ENCODE measurements at places on chromosomes 16 and 17. TPM values are rescaled to one million over a fixed set of nuclear protein-coding genes. Genes with fewer than 3 reads are reported as not detected.

GRCh38 chr16:83842756-83843507 lies 35.2 kb downstream of the HSBP1 start:
- H3K27me3 ChIP-seq: peaks cover 32% of the 10 kb centered on the region
- H3K4me1 ChIP-seq: no peaks in the 10 kb centered on the region
- no peak overlapping the region for H3K27ac ChIP-seq
- H3K4me3 ChIP-seq: no peak overlapping the region

DNA sequence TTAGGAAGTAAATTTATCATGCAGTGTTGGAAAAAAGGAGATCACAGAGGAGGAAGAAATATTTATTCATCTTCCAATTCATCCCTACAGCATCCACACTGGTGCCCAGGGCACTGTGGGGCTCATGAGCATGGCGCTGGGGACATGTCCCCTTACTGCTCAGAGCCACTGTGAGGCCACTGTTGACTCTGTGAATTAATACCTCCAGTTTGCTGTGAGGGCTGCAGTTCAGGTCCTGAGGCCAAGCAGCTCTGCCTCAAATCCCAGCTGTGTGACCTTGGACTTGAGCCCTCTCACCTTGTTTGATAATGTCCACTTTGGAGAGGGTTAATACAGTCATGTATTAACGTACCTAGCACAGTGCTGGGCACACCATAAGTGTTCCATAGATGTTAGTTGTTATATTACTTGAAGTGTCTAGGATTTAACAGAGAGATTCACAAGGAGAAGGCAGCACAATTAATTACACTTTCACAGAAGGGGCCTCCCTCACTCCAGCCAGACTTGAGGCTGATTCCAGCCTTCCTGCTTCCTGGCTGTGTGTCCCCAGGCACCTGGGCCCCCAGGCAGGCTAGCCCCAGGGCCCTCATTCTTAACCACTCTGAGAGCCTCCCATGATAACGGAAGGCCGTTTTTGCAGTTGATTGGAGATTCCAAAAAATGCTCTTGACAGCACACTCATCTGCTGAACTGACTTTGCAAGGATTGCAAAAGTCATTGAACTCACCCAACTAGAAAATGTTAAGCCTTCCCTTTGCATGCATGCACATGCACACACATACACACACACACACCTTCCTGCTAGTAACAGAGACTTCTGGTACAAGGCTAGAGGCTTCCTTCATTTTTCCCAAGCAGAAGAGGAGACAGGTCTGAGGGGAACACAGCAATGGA lies 29.4 kb downstream of the KATNIP start:
- H3K27ac ChIP-seq: no peak overlapping the region
- H3K4me1 ChIP-seq: peaks cover 18% of the 10 kb centered on the region
- no peak for DNase-seq
- no peak overlapping the region for H3K4me3 ChIP-seq
- no peaks in the 10 kb centered on the region for H3K27me3 ChIP-seq

GRCh38 chr17:14513835-14514234 lies 213.0 kb downstream of the HS3ST3B1 start:
- DNase-seq: no peak
- H3K4me1 ChIP-seq: no peaks in the 10 kb centered on the region
- no peak overlapping the region for H3K4me3 ChIP-seq
- H3K36me3 ChIP-seq: no peaks in the 10 kb centered on the region
- no peak overlapping the region for H3K27ac ChIP-seq
- H3K27me3 ChIP-seq: no peaks in the 10 kb centered on the region

- peaks cover 59% of the 10 kb centered on the region for H3K27me3 ChIP-seq
- H3K4me3 ChIP-seq: no peak overlapping the region
- H3K27ac ChIP-seq: no peak overlapping the region
- DNase-seq: no peak
- no peaks in the 10 kb centered on the region for H3K4me1 ChIP-seq
- no peaks in the 10 kb centered on the region for H3K36me3 ChIP-seq
Measured at GRCh38 chr17:2751491-2751890, 2.0 kb upstream of the CCDC92B start.

DNA sequence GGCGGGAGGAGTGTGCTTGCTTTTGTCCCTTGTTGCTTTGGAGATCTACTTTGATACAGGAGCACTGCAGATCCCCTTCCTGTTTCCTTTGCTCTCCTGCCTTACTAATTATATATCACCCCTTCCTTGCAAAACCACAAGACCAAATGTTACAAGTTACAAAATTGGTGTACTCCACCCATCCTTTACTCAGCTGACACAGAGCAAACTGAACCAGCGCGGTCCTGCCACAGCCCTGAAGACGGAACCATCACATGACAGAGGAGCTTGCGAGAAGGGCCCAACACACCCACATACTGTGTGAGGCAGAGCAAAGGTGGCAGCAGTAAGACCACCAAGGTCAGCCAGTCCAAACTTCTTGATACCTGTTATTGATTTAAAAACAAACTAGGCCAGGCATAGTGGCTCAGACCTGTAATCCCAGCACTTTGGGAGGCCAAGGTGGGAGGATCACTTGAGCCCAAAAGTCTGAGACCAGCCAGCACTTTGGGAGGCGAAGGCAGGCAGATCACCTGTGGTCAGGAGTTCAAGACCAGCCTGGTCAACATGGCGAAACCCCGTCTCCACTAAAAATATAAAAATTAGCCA lies 33.2 kb downstream of the CYTH1 start:
- peak overlapping the region; percentile 69 for H3K4me3 ChIP-seq
- H3K27me3 ChIP-seq: no peaks in the 10 kb centered on the region
- H3K4me1 ChIP-seq: peaks cover 92% of the 10 kb centered on the region
- H3K36me3 ChIP-seq: peaks cover 8% of the 10 kb centered on the region

CBFA2T3 gene
- total RNA-seq: 0.21 TPM

CDYL2 gene
- total RNA-seq: 63.2 TPM

DNA sequence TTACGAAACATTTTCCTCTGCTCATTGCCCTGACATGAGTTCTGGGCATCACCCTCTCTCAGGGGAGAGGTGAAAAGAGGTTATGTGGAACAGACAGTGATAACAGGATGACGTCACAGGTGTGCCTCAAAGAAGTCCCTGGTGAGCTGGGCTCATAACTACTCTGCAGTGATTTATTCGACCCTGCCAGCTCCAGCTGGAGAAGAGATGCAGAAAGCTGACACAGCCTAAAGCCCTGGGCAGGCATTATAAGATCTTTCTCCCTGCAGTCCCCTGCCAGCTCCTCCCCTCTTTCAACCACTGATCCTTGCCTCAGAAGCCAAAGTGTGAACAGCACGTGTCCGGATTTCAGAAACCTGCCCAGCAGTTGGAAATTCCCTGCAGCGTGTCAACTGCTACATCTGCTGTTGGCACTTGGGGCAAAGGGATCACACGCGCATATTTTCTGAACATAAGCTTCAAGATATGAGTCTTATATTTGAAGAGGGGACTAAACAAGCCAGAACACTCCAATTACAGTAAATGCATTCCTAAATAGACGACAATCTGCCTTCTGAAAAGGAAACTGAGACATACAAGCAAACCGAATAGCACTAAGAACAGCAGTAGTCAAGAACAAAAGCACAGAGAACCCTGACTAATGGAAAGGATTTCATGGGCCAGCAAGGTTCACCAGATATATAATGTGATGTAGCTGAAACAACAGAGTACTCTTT lies 80.5 kb downstream of the SMG6 start:
- peak overlapping the region; percentile 40 for H3K4me3 ChIP-seq
- H3K4me1 ChIP-seq: peaks cover 47% of the 10 kb centered on the region
- DNase-seq: peak; percentile 87
- H3K27ac ChIP-seq: peak overlapping the region; percentile 77
- peaks cover 34% of the 10 kb centered on the region for H3K36me3 ChIP-seq
- no peaks in the 10 kb centered on the region for H3K27me3 ChIP-seq

ZNF385C gene
- total RNA-seq: 0.18 TPM

GRCh38 chr16:68844211-68844564 lies 857 bp downstream of the TANGO6 start:
- DNase-seq: no peak
- H3K4me3 ChIP-seq: peak overlapping the region; percentile 89
- H3K27ac ChIP-seq: peak overlapping the region; percentile 89

ZPBP2 gene
- total RNA-seq: not detected

MYO15A gene
- 1.2 TPM for total RNA-seq

DNA sequence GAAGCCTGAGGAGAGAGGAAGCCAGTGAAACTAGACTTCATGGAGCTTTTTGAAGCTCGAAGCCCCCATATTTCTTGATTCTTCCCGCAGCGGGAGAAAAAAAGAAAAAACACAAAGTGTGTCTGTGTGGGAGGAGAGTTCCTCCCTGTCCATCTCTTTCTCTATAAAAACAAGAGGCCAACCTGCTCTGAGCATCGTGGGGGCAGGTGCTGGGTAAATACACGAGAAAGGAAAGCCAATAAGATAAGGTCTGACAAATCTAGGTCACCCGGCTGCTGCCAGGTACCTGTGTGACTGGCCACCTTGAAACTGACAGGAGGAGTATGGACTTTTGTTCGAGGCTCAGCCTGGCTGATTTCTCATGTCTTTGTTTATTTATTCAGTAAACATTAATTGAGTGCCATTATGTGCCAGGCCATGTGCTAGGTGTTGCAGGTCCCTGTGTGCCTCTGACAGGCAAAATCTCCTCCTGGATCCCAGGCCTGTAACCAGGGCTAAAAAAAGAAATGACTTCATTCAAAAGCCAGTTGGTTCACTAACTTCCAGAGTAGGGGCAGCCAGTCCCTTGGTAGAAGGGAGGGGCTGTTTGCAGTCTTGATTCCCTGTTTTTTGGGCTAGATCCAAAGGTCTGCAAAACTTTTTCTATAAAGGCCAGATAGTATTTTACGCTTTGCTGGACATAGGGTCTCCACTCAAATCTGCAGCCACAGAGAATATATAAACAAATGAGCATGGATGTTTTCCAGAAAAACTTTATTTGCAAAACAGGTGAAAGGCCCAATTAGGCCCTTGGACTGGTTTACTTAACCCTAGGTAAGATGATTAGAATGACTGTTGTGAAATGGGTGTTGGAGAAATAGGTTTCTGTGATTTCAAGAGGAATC lies 35.6 kb downstream of the YPEL2 start:
- H3K27me3 ChIP-seq: no peaks in the 10 kb centered on the region
- H3K4me3 ChIP-seq: no peak overlapping the region
- peaks cover 64% of the 10 kb centered on the region for H3K4me1 ChIP-seq
- peaks cover 13% of the 10 kb centered on the region for H3K36me3 ChIP-seq
- no peak overlapping the region for H3K27ac ChIP-seq
- DNase-seq: no peak

DNA sequence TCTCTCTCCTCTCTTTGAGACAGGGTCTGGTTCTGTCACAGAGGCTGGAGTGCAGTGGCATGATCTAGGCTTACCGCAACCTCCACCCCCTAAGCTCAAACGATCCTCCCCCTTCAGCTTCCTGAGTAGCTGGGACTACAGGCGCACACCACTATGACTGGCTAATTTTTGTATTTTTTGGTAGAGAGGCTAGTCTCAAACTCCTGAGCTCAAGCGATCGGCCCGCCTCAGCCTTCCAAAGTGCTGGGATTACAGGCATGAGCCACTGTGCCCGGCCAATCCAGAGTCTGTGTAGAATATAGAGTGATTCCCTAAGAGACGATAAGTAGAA lies 65.8 kb upstream of the RPH3AL start:
- peaks cover 3% of the 10 kb centered on the region for H3K27me3 ChIP-seq
- peaks cover 72% of the 10 kb centered on the region for H3K4me1 ChIP-seq
- peak overlapping the region; percentile 98 for H3K27ac ChIP-seq

DNA sequence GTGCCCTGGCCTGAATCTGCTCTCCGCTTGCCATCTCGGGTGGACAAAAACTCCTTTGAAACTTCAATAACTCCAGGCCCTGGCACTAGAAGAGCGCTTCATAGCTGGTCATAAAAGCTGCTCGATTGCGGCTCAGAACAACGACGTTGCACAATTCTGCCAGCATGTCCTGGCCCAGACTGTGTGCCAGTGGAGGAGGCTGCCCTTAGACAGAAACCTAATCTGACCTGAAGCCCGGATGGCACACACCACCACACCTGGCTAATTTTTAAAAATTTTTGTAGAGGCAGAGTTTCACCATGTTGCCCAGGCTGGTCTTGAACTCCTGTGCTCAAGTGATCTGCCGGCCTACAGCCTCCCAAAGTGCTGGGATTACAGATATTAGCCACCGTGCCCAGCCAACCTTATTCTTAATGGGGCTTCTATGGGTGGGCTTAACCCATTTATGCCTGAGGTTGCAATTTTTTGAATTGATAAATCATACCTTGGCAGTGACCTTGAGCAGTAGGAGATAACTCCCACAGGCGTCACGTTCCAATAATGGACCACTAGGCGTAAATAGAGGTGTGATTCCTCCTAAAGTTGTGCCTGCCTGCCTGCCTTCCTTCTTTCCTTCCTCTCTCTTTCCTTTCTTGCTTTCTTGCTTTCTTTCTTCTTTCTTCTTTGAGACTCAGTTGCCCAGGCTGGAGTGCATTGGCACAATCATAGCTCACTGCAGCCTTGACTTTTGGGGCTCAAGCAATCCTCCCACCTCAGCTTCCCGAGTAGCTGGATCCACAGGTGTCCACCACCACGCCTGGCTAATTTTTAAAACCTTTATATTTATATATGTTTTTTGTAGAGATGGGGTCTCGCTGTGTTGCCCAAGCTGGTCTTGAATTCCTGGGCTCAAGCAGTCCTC lies 1.1 kb upstream of the PPL start:
- H3K27me3 ChIP-seq: peaks cover 38% of the 10 kb centered on the region
- H3K36me3 ChIP-seq: no peaks in the 10 kb centered on the region
- H3K4me1 ChIP-seq: peaks cover 1% of the 10 kb centered on the region
- DNase-seq: no peak

DNA sequence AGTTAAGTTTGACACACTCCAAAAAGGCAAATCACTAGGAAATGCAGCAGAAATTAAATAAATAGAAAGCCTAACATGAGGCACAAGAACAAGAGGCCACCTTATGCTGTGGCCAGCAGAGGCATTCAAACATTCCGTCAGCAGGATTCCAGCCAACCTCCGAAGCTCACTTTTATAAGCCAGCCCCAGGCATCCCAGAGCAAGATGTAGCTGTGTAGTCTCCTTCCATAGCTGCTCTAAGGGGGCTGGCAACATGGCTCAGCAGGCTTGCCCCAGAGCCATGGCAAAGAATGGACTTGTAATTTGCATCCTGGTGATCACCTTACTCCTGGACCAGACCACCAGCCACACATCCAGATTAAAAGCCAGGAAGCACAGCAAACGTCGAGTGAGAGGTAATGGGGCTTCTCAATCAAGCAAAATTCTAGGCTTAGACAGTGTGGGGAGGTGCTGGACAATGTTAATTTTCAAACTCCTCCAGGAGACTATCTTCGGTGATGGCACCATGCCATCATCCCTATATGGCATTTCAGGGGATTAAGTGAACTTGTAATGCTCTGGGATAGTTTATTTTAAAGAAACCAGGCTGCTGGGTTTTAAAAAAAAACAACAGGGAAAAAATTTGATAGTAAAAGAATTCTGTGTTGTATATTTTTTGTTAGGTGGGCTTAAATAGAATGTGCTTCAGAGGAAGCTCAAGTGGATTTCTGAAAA lies at the start of gene CLEC3A:
TSS of gene CLEC3A (plus strand) at position 202 of the 714 bp plus-strand sequence. CDS start at position 281, 79 bp downstream.
- no peak within 1 kb of the TSS for H3K27ac ChIP-seq
- H3K36me3 ChIP-seq: no peaks in the 10 kb centered on the region
- no peak within 1 kb of the TSS for H3K4me3 ChIP-seq

All from activated CD8-positive, alpha-beta memory T cell treated with anti-CD3 and anti-CD28 coated beads, Interleukin-2, amount 10 ng/mL, durations not matched to agents 7 days and 5 days (primary cell).